ENCODE measurements at places on chromosomes 6 and 20.

DNA sequence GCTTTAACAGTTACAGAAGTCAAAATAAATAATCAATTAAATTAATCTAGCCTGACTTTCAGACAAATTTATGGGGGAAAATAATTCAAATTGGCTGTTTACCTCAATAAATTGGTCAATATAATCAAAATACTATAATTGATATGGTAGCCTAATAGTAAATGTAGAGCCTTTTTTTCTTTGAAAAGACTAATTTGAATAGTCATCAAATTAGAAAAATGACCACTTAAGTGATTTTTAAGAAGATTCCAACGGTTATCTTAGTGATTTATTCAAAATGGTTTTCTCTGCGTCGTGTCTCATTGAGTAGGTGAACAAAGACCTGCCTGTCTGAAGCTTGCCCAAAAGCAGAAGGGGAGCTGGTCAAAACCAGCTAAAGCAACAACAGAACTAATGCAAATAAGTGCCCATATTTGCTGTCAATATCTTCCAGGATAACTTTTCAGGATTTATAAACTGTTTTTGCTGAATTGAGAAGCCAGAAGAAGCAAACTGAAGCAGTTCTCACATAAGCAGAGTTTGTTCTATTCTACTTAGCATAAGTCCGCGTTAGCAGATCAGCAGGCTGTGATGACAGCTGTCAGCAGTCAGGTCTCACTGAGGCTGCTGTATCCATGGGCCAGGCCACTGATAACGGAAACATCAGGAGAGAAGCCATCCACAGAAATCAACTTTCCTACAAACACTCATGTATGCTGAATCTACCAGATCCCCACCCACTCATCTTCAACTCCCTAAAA is 7.0 kb downstream of the RCAN2 start:
- peaks cover 59% of the 10 kb centered on the region for H3K27me3 ChIP-seq
- H3K4me1 ChIP-seq: no peaks in the 10 kb centered on the region
- no peaks in the 10 kb centered on the region for H3K36me3 ChIP-seq

- no peaks in the 10 kb centered on the region for H3K27me3 ChIP-seq
- peak overlapping the region; percentile 39 for H3K27ac ChIP-seq
- ATAC-seq: no peak
- peaks cover 98% of the 10 kb centered on the region for H3K36me3 ChIP-seq
- peaks cover 30% of the 10 kb centered on the region for H3K4me1 ChIP-seq
- no peak overlapping the region for H3K4me3 ChIP-seq
These were observed 161.2 kb upstream of the SUPT3H start for GRCh38 chr6:45538641-45539547.

- H3K4me1 ChIP-seq: peaks cover 3% of the 10 kb centered on the region
- no peak overlapping the region for H3K4me3 ChIP-seq
- H3K27ac ChIP-seq: peak overlapping the region; percentile 75
These were observed 39.2 kb upstream of the RNF8 start for GRCh38 chr6:37314487-37315156.

- H3K36me3 ChIP-seq: no peaks in the 10 kb centered on the region
- no peak for ATAC-seq
These were observed 51.6 kb downstream of the FAM184A start for GRCh38 chr6:119026822-119027221.

- peak overlapping the region; percentile 65 for H3K27ac ChIP-seq
- ATAC-seq: no peak
- peaks cover 99% of the 10 kb centered on the region for H3K36me3 ChIP-seq
- H3K4me1 ChIP-seq: peaks cover 22% of the 10 kb centered on the region
- H3K27me3 ChIP-seq: no peaks in the 10 kb centered on the region
These were observed 63.0 kb downstream of the RIPOR2 start for GRCh38 chr6:24872779-24873178.

DNA sequence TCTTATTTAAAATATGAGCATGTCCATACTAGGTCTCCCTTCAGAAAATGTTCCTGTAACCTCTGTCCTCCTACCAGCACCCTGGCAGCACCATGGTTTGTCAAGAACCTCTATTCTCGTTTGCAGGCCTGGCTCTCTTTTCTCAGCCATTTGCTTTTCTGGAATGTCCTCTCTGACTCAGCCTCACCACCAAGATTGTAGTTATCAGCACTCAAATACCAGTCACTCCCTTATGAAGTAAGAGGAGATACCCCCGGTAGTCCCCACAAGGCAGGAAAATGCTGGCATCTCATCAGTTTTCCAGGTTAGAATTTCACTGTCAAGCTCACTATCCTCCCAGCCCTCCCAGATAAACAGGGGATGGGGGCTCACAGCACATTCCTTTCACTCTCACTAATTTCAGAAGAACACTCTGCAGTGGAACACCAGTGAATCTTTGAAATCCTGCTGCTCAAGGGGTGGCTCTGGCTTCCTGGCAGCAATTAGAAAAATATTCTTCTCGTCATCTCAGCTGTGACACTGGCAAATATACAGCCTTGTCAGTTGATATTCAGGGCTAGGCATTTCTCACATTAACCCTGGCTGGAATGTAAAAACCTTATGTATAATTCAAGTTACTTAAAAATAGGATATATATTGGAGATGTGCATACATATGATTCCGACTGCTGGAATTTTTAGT is 129.2 kb downstream of the TBX18 start:
- no peak for ATAC-seq
- H3K4me1 ChIP-seq: no peaks in the 10 kb centered on the region
- H3K27me3 ChIP-seq: no peaks in the 10 kb centered on the region

GRCh38 chr6:28333047-28333446 is 2.9 kb downstream of the ZSCAN31 start:
- H3K4me3 ChIP-seq: no peak overlapping the region
- no peak for ATAC-seq
- H3K4me1 ChIP-seq: peaks cover 4% of the 10 kb centered on the region
- H3K36me3 ChIP-seq: no peaks in the 10 kb centered on the region
- H3K27me3 ChIP-seq: no peaks in the 10 kb centered on the region
- H3K27ac ChIP-seq: no peak overlapping the region

All from activated T-helper 17 cell treated with anti-CD3 and anti-CD28 coated beads, Interleukin-2, amount 50 U/mL, for 72 hours (primary cell).